GM12891 (cell line): ENCODE measurements at places on chromosomes 3 and 15.

- DNase-seq: peak; percentile 47
These were observed 7.4 kb upstream of the OCA2 start for GRCh38 chr15:28106294-28107110.

GRCh38 chr15:59364248-59364647 is 8.4 kb downstream of the MYO1E start:
- no peak for DNase-seq

DNA sequence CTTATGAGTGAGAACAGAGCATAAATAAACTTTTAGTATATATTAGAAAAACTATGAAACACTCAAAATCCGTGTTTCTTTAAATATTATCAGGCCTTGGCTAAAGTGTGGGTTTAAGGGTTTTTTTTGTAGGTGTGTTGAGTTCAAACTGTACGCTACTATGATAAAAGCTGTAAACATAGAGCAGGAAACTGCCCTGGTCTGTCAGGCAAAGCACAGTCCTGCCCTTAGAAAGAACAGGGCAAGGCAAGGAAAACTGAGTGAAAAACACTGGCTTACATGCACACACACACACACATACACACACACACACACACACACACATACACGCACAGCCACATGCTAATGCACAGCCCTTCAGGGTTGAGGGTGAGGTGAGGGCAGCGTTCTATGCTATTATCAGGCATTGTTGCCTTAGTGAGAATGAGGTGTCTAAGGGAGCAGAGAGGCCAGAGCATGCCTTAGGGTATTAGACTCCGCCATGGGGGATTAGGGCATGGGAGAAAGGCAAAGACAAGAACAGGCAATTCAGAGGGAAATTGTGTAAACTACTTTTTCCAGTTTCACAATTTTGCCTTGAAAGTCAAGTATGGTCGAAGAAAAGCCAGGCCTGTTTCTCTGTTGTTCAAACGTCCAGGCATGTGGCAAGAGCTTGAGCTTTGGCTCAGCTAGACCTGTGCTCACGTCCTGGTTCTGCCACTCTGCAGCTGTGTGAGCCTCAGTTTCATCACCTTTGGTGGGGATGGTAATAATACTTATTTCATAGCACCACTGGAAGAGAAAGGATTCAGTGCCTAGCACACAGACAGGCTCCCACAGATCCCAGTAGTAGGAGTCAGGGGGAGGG is 36.3 kb upstream of the TPM1 start:
- DNase-seq: no peak

DNA sequence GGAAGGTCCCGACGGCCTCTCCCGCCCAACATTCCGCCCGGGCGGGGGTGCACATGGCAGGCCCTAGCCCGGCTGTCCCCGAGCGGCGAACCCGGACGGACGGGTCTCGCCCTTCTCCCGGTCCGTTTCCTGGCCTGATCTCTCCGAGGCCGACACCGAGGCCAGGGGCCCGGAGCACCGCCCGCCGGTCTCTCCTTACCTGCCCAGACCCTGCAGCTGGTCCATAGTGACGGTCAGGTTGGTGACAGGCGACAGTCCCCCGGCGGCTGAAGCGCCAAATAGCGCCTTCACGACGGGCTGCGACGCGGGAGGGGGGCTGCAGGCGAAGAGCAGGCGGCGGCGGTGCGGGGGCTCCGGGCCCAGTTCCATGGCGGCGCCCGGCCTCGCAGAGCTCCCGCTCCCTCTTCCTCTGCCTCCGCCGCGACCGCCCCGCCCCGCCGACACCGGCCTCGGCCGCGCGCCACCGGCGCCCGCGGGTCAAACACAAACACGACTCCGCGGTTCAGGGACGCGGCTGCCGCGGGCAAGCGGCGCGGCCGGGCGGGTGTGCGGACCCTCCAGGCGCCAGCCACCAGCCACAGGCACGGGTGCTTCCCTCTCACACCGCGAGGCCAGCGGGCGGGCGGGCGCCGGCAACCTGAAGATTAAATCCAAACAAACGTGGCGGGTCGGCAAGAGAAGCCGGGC is 495 bp downstream of the CDC25A start:
- DNase-seq: no peak

DNA sequence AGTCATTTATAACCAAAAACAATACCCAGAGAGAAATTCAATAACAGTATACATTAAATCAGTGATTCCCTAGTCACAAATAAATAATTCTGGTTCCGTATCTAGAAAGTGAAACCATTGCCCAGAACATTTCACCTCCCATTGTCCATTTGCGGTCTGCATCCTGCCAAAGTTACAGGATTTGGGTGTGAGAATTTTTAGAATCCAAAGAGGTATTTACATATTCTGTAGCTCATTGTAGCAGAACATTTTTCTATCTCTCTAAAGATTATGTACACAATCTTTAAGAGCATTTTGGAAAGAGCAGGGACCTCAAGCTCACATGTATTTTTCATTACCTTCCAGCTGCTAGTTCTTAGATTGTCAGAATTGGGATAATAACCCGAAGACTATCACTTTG is 261.6 kb downstream of the CHL1 start:
- no peak for DNase-seq

- no peak for DNase-seq
These were observed 12.5 kb downstream of the MBNL1 start for GRCh38 chr3:152281133-152281713.

DNA sequence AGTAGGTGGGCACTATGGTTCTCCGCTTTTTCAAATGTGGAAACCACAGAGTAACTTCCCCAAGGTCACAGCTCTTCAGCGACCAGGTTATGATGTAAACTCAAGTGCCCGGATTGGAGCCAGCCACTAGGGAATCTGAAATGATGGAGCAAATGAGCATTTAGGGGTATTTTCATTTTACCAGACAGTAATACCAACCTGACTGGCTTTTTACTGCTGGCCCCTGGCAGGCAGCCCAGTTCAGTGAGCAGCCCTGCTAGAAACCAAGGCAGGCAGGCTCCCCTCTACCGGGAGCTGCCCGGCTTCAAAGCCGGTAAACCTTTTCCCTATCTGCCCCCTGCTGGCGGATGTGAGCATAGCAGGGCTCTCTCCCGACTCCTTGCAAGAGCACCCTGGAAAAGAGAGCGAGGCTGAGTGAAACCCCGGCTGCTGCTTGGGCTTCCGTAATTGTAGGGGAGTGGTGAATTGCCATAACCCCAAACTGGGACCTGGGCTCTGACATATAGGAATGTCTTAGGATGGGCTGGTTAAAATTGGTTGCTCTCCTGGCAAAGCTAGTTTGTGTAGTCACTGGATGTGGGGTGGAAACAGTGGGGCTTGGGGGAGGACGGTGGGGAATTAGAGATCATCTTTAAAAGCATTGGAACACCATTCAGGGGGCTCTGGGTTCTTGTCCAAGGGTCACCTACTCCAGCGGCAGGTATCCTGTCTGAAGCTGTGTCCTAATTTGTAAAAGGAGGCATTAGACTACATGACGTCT is 98.0 kb upstream of the TNFAIP8L3 start:
- peak; percentile 42 for DNase-seq

DNA sequence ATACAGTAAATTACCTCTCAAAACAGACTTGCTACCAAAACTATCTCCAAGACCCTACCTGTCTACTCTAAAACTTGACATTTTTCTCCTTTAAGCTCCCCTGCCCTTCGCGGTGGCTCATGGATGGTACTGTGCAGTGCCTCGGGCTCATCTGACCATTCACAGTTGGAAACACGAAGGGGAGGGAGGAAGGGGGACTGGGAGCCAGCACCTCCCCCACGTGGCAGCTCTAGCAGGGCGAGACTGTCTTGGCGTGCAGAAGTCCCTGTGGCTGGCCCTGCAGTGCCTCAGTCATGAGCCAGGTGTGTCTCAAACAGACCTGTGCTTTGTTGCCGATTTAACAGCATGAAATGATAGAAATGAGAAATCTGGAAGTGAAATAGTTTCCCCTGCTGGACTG is 372.0 kb downstream of the GABRG3 start:
- DNase-seq: no peak

GRCh38 chr15:58014470-58014869 is 51.0 kb downstream of the ALDH1A2 start:
- no peak for DNase-seq

- DNase-seq: no peak
These were observed 34.7 kb upstream of the CCDC174 start for GRCh38 chr3:14616606-14617507.

GRCh38 chr3:190041333-190042041 is 79.2 kb downstream of the P3H2 start:
- DNase-seq: no peak

DNA sequence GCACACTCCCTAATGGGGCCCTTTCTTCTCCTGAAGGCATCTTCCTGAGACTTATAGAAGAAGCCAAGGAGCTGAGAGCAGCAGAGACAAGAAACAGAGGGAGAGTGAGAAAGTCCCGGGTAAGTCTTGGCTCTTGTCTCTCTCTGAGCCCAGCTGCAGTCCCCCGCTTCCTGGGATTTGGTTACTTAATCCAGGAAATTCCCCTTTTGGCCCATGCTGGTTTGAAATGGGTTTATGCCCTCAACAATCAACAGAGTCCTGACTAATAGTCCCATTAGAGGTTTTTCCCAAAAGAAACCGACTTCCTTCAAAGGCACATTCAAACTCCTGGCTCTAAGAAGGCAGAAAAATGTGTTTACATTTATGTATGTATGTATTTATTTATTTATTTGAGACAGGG is 22.0 kb downstream of the TMEM158 start:
- no peak for DNase-seq

DNA sequence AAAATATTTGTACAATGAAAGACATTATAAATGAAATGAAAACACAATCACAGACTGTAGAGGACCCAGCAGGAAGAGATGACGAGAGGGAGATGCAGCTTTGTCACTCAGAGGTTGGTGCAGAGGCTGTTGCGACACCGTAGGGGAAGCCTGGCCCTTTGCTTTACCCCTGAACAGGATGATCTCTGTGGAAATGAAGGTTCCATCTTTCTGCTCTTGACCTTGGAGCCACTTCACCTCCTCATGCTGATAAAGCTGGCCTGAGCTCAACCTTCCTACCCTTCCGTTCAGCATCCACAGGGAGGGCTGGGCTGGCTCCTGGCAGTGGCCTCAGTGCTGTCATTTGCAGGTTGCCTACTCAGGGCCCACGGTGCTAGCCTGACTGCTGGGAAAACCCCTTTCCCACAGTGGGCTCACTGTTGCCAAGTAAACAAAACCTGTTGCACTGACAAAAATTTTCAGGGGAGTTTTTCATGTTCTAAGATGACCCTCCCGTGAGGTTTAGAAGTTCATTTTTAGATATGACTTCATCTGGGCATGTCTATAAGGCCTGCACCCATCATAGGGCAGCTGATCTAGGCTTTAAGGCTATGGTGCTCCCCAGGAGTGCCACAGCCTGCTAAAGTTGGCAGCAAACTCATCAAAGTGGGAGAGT is 3.0 kb upstream of the CD80 start:
- DNase-seq: no peak

DNA sequence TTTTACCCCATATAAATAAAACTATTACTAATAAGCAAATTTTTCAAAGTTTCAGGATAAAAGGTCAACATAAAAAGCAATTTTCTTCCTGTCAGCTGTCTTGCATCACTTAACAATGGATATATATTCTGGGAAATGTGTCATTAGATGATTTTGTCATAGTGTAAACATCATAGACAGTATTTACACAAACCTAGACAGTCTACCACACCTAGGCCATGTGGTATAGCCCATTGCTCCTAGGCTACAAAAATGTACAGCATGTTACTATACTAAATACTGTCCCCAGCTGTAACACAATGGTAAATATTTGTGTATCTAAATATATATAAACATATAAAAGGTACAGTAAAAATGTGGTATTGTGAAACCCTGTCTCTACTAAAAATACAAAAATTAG is 156.7 kb downstream of the ANO10 start:
- no peak for DNase-seq

GRCh38 chr3:149179220-149179619 is 42.4 kb downstream of the CP start:
- no peak for DNase-seq

GRCh38 chr15:92886815-92887214 is 13.3 kb upstream of the CHD2 start:
- DNase-seq: no peak

- no peak for DNase-seq
These were observed 112.2 kb upstream of the MEF2A start for GRCh38 chr15:99453637-99454030.

DNA sequence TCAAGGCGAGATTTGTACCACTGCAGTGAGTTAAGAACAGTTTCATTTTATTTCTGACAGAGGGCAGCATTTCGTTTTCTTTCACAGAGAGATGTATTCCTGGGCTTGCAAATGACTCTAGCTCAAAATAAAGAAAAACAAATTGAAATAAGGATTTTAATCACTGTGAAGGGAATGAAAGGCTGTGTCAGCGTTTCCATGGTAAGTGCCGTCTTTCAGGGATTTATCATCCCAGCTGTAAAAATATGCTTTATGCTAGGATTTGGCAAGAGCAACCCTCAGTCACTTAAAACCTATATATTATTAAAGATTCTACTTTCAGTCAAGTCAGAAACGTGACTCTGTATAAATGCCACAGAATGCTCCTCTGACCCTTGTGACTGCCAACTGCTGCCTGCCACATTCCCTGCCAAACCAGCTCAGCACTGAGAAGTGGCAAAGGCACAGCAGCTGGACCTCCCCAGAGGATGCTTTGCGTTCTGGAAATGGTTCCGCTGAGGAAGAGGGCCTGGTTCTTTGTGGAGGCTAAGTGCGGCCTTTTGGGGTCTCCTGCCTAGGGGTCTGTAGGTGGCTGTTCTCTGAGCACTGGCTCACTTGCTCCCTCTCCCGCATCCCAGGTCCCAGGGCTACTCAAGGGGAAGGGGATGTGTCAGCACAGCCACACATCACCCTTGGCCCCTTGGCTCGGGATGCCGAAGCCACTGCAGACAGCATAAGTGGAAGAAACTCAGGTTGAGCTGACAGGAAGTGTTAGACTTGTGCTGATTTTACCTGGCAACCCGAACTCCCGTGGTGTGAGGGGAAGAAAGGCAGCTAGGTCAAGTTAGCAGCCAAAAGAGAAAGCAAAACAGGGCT is 56.6 kb upstream of the POMGNT2 start:
- DNase-seq: no peak

DNA sequence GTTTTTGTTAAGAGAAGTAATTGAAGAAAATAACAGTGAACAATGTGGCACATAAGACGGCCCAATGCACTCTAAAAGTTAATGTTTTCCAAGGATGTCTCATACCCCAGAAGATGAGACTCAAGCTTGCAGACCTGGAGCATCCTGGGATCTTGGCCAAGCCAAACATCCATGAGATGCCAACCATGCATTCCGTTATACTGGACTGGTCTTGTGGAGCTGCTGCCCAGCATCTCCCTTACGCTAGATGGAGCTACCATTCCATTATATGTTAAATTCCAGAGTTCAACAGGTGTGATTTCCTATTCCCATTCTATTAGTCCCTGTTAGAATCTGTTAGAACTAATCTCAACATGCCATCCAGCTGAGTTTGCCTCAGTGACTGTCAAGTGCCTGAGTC is 181.8 kb downstream of the PDCD6IP start:
- no peak for DNase-seq

GRCh38 chr15:44500555-44500954 is 36.4 kb upstream of the EIF3J start:
- DNase-seq: no peak

DNA sequence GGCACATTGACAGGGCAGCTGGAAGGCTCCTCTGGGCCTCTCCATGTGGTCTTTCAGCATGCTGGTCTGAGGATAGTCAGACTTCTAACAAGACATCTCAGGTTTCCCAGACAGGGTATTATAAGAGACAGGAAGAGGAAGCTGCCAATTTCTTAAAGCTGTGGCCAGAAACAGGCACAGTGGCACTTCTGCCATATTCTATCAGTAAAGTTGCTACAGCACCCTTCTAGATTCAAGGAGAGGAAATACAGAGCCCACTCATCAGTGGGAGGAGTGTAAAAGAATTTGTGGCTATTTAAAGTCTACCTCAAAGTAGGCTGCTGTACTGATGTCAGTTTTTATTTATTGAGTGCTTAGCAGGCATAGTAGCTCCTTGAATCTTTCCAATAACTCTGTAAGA is 55.5 kb downstream of the BTD start:
- no peak for DNase-seq
